Left lung (tissue), 14 donors: ENCODE measurements at places on chromosomes 5 and 9. TPM values are rescaled to one million over a fixed set of nuclear protein-coding genes. Genes with fewer than 3 reads are reported as not detected.

Gene LPAR1
- total RNA-seq, result 40.5 TPM

Gene PCDHA7
- total RNA-seq, result 0.87 TPM

Gene SLC45A2
- total RNA-seq, result not detected

Gene ADAM19
- 20.8 TPM for total RNA-seq

Gene SLCO4C1
- total RNA-seq, result 27.4 TPM

Gene EGFL7
- total RNA-seq, result 165 TPM

Gene HSD17B4
- total RNA-seq, result 351 TPM

Gene PCDHGB4
- 3.2 TPM for total RNA-seq

Gene ABHD17B
- total RNA-seq, result 13.6 TPM

Gene FANCG
- 28.3 TPM for total RNA-seq

Gene ZMAT2
- 40.6 TPM for total RNA-seq

Gene CHSY3
- 5.8 TPM for total RNA-seq

Gene SEC61B
- total RNA-seq, result 184 TPM

Gene ZNF300
- 4.1 TPM for total RNA-seq

Gene SOHLH1
- total RNA-seq, result not detected

Gene RNF208
- 7.5 TPM for total RNA-seq

Gene PNPLA7
- total RNA-seq, result 6.3 TPM

Gene PCDHAC2
- total RNA-seq, result 9.9 TPM

Gene IL9
- not detected for total RNA-seq

Gene TLE4
- total RNA-seq, result 36.1 TPM

Gene LCN15
- not detected for total RNA-seq

Gene HTR1A
- total RNA-seq, result not detected

Gene GPR150
- 0.16 TPM for total RNA-seq

Gene TMEM232
- 2.4 TPM for total RNA-seq

Gene FSD1L
- 6.4 TPM for total RNA-seq

Gene ADAMTS12
- 11.6 TPM for total RNA-seq

Gene ZDHHC21
- total RNA-seq, result 25.6 TPM

Gene NEUROG1
- total RNA-seq, result not detected

Gene SAXO1
- total RNA-seq, result not detected

Gene UGT3A2
- total RNA-seq, result 0.31 TPM

Gene SH3GL2
- 0.84 TPM for total RNA-seq

Gene ARID3C
- total RNA-seq, result not detected

Gene ZNF454
- total RNA-seq, result 4.2 TPM

Gene PRUNE2
- 17.7 TPM for total RNA-seq

Gene TAF11L5
- total RNA-seq, result not detected

Gene GRIN3A
- not detected for total RNA-seq

Gene SVEP1
- 36.2 TPM for total RNA-seq

Gene PCDHB2
- 3.6 TPM for total RNA-seq

Gene TIMD4
- total RNA-seq, result not detected

Gene GARIN3
- total RNA-seq, result not detected

Gene FRMPD1
- total RNA-seq, result not detected

Gene PLEKHG4B
- total RNA-seq, result 1.2 TPM

Gene IL4
- not detected for total RNA-seq

Gene C5orf52
- not detected for total RNA-seq

Gene NANS
- total RNA-seq, result 72.0 TPM

Gene SPINK1
- total RNA-seq, result 12.7 TPM

Gene HMMR
- 3.6 TPM for total RNA-seq

Gene GABRA6
- not detected for total RNA-seq

Gene FCHO2
- total RNA-seq, result 71.1 TPM

Gene TAS2R1
- not detected for total RNA-seq

Gene CDH9
- total RNA-seq, result not detected

Gene SPINK13
- total RNA-seq, result not detected
